Stimulated activated CD8-positive, alpha-beta memory T cell treated with anti-CD3 and anti-CD28 coated beads, Interleukin-7, amount 100 ng/mL, for 4 hours (primary cell): ENCODE measurements at places on chromosomes 1 and 21.

GRCh38 chr21:37916310-37917051 lies at the start of gene KCNJ6:
Gene KCNJ6 (minus strand): TSS chr21:37916457. CDS start chr21:37840682, 75,775 bp downstream.
- DNase-seq: no peak

DNA sequence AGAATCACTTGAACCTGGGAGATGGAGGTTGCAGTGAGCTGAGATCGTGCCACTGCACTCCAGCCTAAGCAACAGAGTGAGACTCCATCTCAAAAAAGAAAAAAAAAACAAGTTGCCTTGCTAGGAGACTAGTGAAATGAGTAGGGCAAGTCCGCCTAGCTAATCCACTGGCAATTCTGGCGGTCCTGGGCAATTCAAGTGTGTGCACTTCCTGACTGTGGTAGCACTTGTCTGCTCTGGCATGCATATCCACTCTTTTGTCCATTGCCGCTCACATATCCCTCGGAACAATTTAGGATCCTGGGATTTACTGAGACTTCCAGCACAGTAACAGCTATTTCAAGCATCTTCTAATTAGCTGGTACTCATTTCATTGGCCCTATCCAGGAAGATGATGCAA lies 426.3 kb upstream of the ADGRL2 start:
- no peak for DNase-seq

- DNase-seq: no peak
Observed at GRCh38 chr1:33408093-33408436, 22.8 kb downstream of the PHC2 start.

DNA sequence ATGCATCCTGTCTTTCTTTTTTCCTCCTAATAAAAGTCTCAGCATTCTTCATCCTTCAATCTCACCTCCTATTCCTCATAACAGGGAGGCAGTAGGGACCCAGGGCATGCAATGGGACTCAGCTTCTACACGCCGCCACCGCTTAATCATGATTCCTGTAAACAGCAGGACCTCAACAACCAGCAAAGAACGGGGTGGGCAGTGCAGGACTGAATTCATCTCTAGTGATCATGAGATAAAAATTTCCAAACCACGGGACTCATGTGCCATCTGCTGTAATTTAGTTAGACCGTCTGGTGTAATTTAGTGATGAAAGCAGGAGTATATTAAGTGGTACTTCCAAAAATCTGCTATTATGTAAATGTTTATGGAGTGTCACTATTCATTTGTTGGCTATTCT lies 5.4 kb downstream of the PRAMEF12 start:
- DNase-seq: no peak

GRCh38 chr1:116743535-116743934 lies 10.7 kb upstream of the CD2 start:
- DNase-seq: no peak

- no peak for DNase-seq
Observed at GRCh38 chr1:31509124-31510072, 66.9 kb upstream of the TINAGL1 start.

DNA sequence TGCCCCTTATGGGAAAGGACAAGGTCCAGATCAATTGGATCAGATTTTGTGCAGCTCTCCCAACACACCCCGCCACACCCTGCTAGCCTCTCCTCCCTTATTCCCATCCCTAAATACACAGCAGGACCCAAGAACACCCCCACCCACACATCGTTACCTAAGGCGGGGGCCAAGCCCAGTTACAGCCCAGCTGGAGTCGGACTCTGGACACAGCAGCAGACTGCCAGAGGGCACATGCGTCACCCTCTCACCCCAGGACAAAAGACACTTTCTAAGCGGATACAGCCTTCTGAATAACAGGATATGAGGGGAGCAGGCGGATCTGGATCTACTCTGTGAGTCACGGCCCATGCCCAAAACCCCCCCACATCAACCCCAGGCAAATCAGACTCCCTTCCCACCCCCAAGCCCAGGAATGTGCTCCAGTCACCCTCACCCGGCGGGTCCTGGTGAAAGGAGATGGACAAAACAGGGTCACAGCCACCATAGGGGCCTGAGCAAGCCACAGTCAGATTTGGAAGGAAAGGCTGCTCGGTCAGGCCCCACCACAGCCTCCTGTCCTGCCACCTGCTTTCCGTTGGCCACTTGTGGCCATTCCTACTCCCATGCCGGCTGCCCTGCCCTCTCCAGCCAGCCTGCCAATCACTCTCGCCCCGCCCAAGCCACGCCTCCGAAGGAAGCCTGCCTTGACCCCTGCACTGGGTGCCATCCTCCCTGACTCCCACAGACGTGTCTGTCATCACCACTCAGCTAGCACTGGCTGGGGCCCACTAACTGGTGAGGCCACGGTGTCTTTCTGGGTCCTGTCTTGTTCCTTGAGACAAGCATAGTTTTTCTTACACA lies 4.0 kb downstream of the S100A16 start:
- DNase-seq: no peak

DNA sequence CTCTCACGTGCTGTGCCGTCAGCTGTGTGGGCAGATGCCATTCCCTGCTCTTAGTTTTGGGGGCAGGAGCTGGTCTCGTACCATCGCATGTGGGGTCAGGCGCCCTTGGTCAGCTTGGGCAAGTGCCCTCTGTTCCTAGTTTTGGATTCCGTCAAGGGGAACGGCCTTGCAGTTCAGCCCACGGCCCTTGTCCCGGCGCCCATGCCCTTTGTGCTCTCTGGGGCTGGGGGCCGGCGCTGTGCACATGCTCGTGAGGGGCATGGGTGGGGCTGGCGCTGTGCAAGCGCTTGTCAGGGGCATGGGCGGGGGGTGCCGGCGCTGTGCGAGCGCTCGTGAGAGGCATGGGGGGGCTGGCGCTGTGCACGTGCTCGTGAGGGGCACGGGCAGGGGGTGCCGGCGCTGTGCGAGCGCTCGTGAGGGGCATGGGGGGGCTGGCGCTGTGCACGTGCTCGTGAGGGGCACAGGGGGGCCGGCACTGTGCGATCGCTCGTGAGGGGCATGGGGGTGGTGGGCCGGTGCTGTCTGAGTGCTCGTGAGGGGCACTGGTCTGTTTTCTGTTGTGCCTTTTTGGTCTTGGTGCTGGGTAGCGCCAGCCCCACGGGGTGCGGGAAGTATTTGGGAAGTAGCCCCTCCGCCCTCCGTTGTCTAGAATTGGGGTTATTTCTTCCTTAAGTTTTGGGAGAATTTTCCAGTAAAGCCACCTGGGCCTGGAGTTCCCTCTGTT lies 29.5 kb upstream of the DIP2A start:
- no peak for DNase-seq

DNA sequence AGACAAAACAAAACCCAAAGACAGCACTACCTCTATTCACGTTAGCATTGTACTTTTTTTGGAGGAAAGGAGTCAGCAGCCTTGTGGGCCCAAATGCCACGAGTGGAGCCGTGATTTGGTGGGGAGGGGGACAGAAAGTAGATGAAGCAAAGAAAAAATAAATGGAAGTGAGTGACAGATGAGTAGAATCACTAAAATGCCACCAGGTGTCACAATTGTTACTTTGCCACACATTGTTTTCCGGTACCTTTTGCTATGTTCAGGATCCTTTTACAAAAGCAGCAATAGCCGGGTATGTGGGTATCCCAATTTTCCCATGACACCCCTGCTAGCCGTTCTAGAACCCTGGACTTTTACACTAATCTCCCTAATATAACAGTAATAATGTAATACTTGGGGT lies 85.0 kb upstream of the AK4 start:
- DNase-seq: no peak

DNA sequence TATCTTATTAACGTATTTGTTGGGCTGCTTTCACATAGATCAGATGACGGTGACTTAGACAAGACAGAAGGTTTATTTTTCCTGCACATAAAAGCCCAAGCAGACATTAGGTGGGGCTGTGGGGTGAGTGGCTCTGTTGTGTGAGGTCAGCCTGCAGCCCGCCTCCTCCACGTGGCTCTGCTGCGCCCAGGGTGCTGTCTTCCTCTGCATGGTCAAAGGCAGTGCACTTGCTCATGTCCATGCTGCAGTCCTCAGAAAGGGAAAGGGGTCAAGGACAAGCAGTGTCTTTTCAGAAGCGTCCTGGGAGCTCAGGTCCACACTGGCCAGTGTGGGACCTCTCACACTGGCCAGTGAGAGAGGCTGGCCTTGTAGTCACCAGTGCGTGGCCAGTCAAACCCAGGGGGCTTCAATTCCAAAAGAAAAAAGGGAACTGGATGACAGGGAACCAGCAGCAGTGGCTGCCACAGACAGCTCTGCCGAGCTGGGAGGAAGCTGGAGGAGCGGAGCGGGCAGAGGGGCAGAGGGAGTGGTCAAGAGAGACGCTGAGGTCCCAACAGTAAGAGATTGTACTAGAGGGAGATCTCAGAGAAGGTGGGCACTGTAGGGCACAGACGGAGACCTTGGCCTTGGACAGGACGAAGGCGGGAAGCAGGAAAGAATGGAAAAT lies 35.9 kb upstream of the SLC45A1 start:
- no peak for DNase-seq

GRCh38 chr1:89460325-89460724 lies 64.3 kb upstream of the LRRC8B start:
- DNase-seq: no peak

DNA sequence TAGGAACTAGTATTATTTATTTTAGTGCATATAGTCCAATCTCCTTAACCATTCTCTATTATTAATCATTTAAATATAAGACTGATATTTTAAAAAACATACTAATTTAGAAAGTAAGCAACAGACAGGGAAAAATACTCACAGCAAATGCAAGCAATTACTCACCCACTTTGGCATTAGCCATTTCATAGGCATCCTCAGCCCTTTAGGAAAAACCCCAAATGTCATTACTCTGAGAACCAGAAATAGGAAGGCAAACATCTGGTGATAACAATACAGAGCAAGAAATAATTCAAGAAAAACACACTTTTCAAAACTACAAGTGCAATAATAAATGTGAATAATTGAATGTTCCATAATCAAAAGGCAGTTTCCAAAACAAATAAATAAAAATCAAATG lies 545.1 kb downstream of the PLPP3 start:
- no peak for DNase-seq

DNA sequence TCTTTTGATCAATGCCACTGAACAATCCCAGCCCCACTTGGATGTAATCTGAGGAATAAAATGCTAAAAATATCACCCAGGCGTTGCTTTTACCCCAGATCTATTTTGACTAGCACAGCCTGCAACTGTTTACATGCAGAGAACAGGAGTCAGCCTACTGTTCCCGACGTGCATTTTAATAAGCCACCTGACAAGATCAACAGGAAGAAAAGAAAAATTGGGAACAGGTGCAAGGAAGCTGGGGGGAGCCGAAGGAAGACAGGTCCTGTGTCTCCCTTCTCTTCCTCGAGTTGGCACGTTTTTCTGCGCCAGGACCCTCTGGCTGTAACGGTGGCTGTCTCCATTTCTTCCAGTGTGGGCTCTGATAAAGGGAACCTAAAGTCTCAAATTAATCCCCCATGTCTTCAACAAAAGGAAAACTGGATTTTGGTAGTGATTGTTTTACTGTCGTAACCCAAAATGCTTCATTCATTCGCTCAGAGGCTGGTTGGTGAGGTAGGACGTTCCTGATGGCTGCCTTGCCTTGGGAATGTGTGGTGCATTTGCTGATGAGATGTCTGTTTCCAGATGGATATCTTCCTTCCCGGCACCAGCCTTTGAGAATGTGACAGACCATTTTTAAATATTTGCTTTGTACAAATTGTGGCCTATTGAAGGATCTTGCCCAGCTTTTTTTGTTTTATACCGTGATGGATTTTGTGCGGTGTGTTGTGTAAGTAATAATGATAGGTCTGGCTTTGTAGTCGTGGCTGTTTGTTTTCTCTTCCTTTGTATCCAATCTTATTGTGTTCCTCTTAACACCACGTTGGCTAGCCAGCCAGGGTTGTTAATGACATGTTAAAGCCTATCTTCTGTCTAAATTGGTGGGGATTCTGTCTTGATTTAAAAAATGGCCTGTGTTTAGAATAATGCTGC lies 117.5 kb downstream of the C1orf21 start:
- DNase-seq: no peak

DNA sequence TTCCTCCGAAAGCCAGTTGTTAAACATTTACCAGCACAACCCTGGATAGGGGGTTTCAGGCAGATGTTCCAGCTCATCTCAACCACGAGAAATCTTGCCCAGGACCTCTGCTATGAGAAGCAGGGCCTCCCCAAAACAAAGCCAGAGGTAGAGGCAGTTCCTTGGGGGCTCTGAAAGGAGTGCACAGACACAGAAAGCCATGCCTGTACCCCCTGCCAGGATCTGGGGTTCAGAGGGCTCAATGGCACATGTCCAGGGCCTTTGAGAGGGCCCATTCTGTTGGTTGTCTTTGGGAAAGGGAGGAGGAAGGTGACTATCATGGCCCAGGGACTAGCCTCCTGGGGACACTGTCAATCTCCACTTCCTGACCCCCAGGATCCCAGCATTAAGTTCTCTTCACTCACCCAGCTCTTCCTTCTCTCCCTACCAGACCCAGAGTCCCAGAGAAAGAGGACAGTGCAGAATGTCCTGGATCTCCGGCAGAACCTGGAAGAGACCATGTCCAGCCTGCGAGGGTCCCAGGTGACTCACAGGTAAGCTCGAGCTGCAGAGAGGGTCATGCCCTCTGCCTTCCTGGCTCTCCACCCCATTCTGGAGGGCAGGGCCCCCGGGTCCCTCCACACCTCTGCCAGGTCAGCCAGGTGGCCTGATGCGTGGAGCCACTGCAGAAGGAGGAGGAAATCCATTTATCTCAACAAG lies 116.4 kb upstream of the IPO9 start:
- DNase-seq: no peak

DNA sequence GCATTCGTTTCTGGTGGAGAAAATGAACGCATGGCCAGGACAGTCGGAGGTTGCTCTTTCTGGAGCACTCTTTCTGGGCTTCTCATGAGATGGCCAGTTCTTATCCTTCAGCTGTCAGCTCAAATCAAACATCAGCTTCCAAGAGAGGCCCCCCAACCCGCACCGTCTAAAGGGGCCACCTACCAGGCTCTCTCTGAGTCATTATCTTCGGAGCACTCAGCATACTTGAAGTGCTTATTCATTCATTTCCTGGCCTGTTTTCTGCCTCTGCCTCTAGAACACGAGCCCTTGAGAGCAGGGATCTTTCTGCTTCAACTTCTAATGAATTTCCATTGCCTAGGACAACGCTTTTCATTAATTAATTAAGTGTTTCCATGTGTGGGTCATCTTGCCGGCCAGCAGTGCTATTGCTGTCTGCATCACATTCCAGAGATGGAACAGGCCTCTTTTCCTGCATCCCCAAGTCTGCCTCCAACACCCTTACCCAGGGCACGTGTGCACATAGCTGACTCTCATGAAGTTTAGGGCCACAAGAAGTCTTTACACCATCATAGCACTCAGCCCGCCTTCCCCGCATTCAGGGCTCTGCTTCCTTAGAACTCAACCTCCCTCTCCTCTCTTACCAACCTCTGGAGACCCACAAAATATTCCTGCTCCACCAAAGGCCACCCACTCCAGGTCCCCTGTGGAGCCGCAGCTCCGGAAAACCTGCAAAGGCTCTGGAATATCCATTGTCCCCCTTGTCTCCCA lies 52.1 kb upstream of the LAPTM5 start:
- DNase-seq: no peak

- DNase-seq: no peak
Observed at GRCh38 chr1:23273450-23274133, 56.3 kb upstream of the HTR1D start.

- DNase-seq: no peak
Observed at GRCh38 chr21:44436958-44437357, 18.4 kb upstream of the LRRC3 start.
